ENCODE measurements at places on chromosomes 13 and 19. TPM values are rescaled to one million over a fixed set of nuclear protein-coding genes. Genes with fewer than 3 reads are reported as not detected.

ENOX1 gene
- 2.4 TPM for total RNA-seq

NLRP11 gene
- not detected for total RNA-seq

PNMA8A gene
- total RNA-seq: 12.1 TPM

LGALS14 gene
- not detected for total RNA-seq

MIR17HG gene
- 4.2 TPM for total RNA-seq

NANOS3 gene
- total RNA-seq: 1.1 TPM
